ENCODE measurements at places on chromosomes 4 and X.

GRCh38 chr4:62528874-62529273 is 1328.7 kb downstream of the ADGRL3 start:
- no peak for DNase-seq

DNA sequence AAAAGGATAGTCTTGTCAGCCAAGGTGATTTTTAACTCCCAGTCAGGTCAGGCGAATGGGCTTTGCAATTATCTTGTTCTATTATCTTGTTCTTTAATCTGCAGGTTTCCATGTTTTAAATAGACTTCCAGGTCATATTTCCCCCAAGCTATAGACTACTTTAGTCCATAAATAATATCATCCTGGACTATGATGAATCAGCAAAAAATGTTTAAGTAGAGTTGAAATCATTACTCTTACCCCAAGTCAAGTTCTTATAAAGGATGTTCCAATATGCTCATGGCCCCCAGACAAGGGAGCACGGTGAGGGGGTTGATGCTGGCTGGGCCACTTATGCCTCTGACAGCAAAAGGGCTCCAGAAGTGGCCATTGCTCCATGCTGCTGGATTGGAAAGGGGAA is 75.1 kb downstream of the SLC2A9 start:
- DNase-seq, result no peak

DNA sequence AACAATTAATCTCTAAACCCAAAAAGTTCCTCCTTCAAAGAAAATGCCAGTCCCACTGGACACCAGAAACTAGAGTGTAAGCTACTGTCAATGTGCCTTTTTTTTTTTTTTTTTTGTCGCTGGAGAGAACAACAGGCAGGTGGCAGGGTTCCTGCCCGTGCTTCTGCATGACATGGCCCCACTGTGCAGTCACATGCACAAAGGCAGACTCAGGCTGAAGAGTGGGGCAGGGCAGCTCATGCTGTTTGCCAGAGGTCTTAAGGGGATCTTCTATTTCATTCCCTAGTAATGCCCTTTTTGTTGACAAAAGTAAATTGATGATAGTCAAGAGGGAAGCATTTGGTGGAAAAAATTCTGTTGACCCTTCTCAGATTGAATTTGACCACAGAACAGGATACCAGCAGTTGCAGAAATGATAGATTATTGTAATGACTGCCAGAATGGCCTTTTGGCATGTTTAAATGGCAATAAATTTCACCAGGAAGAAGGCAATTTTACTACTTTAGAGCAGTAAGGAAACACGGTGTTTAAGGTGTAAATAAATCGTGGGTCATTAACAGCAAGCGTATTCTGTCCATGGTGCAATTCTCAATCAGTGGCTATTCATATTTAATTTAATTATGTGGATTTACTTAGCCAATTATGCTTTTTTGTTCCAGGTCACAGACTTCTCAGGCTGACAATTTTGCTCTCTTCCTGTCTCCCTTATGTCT is 80.9 kb downstream of the NKX6-1 start:
- DNase-seq, result no peak

GRCh38 chr4:6991249-6991648 is 51.9 kb upstream of the TADA2B start:
- no peak for DNase-seq

- no peak for DNase-seq
Observed at GRCh38 chrX:107454302-107454701, 4.8 kb downstream of the FRMPD3 start.

DNA sequence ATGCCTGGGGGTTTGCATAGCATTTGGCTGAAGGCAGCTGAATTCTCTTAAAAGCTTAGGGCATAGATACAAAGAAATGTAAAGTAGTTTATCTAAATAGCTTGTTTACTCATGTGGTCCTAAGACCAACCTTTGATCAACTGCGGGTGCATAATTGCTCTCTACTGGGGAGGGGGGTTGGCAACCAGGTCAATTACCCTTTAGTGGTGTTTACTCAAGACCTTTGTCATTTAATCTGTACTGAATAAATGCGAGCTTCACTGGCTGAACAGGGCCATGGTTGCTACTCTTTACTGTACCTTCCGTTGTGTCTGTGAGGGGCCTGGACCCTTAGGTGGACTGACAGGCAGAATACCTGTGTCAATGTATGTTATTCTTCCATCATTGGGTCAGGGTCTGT is 102.7 kb upstream of the FAM9C start:
- DNase-seq, result no peak

- DNase-seq, result peak; percentile 39
Observed at GRCh38 chr4:76748649-76749048, 149.3 kb downstream of the SOWAHB start.

DNA sequence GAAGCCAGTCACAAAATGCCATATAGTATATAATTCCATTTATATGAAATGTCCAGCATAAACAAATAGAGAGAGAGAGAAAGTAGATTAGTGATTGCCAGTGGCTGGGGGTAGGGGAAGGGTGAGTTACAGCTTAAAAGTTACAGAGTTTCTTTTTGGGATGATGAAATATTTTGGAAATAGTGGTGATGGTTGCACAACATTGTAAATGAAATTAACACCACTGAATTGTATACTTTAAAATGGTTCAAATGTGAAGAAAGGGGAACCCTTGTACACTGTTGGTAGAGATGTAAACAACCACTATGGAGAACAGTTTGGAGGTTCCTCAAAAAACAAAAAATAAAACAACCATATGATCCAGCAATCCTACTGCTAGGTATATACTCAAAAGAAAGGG is 131.2 kb upstream of the GPC4 start:
- no peak for DNase-seq

DNA sequence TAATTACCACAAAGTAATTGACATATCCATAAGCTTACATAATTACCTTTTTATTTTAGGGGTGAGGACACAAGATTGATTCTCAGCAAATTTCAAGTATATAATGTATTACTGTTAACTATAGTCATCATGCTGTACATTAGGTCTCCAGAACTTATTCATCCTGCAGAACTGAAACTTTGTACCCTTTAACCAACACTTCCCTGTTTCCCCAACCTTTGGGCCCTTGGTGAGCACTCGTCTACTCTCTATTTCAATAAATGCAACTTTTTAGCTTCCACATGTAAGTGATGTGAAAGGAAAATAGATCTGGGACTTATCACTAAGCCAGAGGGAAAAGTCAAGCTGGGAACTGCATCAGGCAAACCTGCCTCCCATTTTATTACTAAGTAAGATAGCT is 33.6 kb upstream of the CCNG2 start:
- DNase-seq, result peak; percentile 27

DNA sequence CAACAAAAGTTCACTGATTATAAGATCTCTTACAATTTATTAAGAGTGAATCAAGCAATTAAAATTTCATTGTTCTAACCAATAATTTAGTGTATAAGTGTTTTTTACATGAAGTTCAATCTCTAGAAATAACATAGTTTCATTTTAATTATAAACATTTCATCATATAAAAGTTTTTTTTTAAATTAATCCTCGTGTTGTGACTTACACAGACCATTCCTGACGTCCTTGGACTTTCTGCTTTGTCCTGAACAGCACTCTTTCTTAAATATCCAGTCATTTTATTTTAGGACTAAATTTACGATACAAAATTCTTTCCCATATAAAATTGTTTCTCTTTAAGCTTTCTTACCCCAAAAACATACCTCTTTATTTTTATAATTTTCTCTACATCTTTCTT is 841.7 kb upstream of the POU3F4 start:
- no peak for DNase-seq

GRCh38 chrX:24175276-24175675 is 25.7 kb downstream of the ZFX start:
- no peak for DNase-seq

GRCh38 chr4:38621028-38621684 is 42.8 kb upstream of the KLF3 start:
- peak; percentile 79 for DNase-seq

DNA sequence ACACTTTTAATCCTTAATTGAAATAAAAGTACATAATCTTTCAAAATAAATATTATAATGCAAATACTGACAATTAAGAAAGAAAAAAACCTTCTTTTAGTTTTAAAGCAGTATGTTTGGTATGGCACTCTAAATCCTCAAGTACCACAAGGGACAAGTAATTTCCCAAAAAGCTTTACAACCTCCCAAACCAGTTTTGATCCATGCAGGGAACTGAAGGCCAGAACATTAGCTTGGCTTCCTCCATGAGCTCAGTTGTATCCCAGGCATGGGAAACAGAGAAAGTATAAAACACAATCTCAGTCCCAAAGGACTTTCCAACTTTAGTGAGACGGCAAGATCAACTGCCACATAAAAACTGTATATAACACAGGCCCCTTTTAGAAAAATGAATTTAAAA is 82.2 kb downstream of the ZNF330 start:
- no peak for DNase-seq

GRCh38 chr4:26830033-26830432 is 30.6 kb upstream of the STIM2 start:
- DNase-seq, result no peak

DNA sequence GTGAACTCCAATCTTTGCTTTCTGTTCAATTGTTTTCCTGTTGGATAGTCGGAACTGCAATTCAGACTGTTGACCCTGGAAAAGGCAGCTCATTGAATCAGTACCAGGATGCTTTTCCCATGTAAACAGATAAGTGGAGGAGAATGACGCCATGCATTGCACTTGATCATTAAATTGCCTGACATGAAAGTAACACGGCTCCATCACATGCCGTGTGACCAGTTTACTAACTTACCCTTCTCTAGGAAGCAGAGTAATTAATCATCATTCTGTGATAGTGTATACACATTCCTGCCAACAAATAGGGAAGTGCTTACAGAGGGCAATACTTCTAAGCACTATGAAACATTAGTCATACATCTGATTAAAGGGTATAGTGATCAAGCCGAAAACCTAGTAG is 101.4 kb downstream of the PPARGC1A start:
- no peak for DNase-seq

GRCh38 chrX:148573119-148573518 is 72.7 kb downstream of the AFF2 start:
- DNase-seq, result no peak

DNA sequence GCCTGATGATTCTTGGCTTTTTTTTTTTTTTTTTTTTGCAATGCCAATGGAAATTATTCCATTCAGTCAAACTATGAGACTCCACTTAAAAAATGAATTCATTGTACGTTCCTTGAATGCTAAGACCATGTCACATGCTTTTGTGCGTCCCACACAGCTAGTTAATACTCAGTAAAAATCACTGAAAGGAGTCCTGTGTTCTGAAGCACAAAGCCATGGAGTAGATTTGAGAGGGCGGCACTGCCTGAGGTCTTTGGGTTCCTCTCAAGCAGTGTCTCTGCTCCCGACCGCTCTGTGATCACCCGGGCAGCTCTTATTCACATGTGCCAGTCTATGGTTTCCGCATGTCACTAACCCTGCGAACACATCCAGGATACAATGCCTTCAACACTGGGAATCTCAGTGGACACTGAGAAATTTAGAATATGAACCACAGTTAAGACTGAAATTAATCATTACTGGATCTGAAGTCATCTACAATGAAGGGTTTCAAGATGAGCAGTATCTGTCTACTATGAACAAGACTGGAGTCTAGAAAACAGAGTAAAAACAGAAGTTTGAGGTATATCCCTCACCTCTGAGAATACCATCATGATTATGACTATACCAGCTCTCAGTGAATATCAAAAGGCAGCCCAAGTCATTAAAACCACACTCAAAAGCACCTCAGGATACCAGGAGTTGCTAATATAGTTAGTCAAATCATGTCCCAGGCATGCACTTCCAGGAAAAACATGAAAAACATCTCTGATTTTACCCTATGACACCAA is 193.0 kb downstream of the MGST2 start:
- DNase-seq, result no peak

GRCh38 chr4:78207951-78208350 is 150.8 kb downstream of the FRAS1 start:
- no peak for DNase-seq

- no peak for DNase-seq
Observed at GRCh38 chr4:174555789-174556630, 33.7 kb upstream of the HPGD start.

GRCh38 chr4:185718578-185719499 is 93.2 kb downstream of the SORBS2 start:
- DNase-seq, result no peak

DNA sequence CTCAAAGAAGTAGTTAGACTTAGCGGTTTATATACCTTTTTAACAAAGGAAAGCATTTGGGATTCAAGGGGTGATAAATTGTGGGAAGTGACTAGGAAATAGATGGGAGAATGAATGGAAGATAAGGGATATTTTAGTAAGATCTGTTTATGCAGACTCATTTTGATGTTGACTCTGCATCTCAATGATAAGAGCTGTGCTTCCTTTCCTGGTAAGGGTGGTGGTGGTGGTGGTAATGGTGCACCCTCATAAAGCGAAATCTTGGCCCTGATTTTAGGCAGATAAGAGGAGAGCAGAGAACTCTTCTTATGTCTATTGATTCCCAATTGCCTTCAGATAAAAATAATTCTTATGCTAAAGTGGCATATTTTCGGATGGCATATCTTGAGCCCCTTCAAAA is 197.1 kb downstream of the SPRY1 start:
- no peak for DNase-seq

- no peak for DNase-seq
Observed at GRCh38 chr4:99652596-99653436, 4.8 kb downstream of the C4orf54 start.

GRCh38 chr4:147548256-147548655 is 67.4 kb downstream of the EDNRA start:
- no peak for DNase-seq

DNA sequence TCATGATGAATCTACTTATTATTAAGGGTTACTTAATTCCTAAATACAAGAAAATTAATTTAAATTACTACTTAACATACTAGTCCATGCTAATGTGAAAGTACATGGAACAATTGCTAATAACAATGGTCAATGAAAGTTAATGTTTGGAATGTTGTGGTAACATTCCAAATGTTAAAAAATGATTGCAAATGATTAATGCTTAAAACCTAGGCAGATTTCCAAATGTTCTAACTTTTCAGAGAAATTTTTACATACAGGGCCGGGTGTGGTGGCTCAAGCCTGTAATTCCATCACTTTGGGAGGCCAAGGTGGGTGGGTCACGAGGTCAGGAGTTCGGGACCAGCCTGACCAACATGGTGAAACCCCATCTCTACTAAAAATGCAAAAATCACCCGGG is 1851.3 kb upstream of the PCDH7 start:
- DNase-seq, result no peak

DNA sequence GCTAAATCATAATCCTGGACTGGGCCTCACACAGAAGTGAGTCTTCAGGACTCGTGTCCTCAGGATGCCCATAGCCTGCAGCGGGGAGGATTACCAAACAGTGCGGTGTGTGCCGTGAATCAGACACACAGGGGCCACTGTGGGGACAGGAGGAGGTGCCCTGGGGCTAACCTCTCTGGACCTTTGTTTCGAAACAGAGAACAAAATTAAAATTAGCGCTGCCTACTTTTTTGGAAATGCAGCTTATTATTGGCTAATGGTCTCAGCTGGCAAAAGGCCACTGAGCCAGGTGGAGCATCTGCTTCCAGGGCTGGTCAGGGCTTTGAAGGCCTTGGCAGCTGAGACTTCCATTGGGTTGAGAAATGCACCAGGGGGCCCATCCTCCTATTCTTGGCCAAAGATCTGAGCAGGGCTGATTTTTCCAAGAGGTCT is 236.2 kb downstream of the EVC2 start:
- DNase-seq, result no peak

- no peak for DNase-seq
Observed at GRCh38 chr4:24404281-24404680, 180.1 kb downstream of the DHX15 start.
